ENCODE measurements at places on chromosomes 12 and 14. TPM values are rescaled to one million over a fixed set of nuclear protein-coding genes. Genes with fewer than 3 reads are reported as not detected.

LRRIQ1 gene
- total RNA-seq = 3.7 TPM

FGFR1OP2 gene
- total RNA-seq = 87.8 TPM

TC2N gene
- total RNA-seq = 9.8 TPM

P2RX2 gene
- not detected for total RNA-seq

NKX2-8 gene
- not detected for total RNA-seq

PWP1 gene
- 32.2 TPM for total RNA-seq

RAD9B gene
- 2.3 TPM for total RNA-seq

YY1 gene
- 47.6 TPM for total RNA-seq

DEPDC4 gene
- 1.9 TPM for total RNA-seq

CDC42BPB gene
- 144 TPM for total RNA-seq

MAP4K5 gene
- 67.2 TPM for total RNA-seq

LRIG3 gene
- 12.8 TPM for total RNA-seq

AMN gene
- total RNA-seq = 0.59 TPM

RHEBL1 gene
- 6.0 TPM for total RNA-seq

GPR68 gene
- 5.0 TPM for total RNA-seq

ANKRD52 gene
- 48.8 TPM for total RNA-seq

RFLNA gene
- 5.9 TPM for total RNA-seq

LRRC9 gene
- 3.8 TPM for total RNA-seq

A2ML1 gene
- 10.7 TPM for total RNA-seq

LALBA gene
- not detected for total RNA-seq
